ENCODE measurements at places on chromosomes 11 and 22.

DNA sequence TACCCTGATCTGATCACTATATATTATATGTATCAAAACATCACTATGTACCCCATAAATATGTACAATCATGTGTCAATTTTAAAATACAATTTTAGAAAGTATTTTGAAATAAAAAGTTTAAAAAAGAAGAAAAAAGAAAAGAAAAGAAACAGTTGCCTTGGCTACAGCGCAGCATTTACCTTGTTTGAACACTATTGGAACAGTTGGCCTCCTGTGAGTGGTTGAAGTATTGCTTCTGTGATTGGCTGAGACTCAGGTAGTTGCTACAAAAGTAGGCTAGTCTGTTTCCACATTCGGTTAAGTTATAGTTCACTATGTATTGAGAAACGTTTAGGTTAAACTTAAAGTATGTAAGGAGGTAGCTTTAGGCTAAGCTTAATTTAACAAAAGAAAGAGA lies 7.9 kb upstream of the DTX4 start:
- no peak for DNase-seq

DNA sequence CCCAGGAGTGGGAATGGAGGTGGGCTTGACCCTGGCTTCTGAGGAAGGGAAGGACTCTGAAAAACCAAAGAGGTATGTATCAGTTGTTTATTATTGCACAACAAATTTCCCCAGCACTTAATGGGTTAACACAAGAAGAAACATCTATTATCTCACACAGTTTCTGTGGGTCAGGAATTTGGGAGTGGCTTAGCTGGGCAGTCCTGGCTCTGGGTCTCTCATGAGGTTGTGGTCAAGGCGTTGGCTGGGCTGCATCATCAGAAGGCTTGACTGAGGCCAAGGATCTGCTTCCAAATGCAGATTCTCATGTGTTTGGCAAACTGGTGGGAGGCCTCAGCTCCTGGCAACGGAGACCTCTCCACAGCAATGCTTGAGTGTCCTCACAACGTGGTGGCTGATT lies 17.5 kb upstream of the SMIM38 start:
- DNase-seq = peak; percentile 72

DNA sequence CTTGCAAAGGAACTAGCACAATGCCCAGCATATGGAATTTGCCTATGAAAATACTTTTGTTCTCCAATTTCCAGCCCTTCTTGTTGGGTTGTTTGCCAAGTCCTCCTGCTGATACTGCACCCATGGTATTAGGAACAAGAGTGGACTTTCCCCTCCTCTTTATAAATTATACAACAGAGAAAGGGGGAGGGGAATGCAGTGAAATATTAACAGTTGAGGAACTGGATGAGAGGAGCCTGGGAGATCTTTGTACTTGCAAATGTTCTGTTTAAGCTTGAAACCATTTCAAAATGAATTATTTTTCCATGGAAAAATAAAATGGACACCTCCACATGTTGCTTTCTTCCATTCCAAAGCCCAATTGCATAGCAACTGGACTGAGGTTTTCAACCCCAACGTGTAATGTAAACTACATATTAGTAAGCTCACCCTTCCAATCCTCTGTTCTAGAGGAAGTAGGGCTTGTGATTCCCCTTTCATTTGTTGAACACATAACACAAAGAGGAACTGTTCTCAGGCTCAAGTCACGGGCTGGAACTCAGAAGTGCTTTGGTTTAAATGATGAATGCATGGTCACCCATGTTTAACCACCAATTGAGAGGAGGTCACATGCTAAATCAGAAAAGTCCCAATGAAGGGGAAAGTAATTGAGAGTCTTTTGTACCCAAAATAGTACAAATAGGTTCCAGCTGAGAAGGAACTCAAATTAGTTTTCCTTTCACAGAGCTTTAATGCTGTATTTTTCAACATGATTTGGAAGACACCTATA lies 66.2 kb upstream of the ZC3H12C start:
- no peak for DNase-seq

DNA sequence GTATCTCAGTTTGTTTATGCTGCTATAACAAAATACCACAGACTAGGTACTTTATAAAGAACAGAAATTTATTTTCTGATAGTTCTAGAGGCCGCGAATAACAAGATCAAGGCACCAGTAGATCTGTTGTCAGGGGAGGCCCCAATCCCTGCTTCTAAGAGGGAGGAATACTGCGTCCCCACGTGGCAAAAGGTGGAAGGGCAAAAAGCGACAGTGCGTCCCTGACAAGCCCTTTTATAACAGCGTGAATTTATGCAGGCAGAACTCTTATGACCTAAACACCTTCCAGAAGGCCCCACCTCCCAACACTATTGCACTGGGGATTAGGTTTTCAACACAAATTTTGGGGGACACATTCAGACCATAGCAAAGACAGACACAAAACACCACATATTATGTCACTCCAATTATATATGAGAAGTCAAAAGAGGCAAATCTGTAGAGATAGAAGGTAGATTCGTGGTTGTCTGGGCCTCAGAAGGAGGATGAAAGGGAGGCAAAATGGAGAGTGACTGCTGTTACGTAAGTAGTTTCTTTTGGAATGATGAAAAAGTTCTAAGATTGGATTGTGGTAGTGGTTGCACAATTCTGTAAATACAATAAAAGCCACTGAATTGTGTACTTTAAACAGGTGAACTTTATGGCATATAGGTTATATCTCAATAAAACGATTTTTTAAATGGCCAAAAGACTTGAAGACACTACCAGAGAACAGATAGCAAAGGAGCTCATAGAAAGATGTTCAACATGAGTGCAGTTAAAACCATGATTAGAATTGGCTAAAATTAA lies 30.1 kb upstream of the TNRC6B start:
- no peak for DNase-seq

GRCh38 chr22:33625959-33626358 lies 294.3 kb downstream of the LARGE1 start:
- no peak for DNase-seq

DNA sequence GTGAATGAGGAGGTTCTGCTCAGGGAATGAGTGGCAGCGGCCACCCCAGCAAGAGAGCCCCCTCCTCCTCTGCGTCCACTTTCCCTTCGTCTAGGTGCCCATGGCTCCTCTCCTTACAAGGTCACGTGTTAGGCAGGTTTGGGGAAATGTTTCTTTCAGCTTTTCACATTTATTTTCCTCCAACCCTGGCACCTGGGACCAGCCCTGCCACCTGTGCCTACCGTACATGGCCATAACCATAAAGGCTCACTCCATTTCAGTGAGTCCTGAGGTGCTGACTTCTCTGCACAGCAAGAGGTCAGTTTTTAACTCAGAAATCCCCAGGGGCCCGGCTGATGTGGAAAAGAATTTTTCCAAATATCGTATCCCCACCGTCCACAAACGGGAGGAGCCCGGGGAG lies 71.2 kb downstream of the FLI1 start:
- no peak for DNase-seq

DNA sequence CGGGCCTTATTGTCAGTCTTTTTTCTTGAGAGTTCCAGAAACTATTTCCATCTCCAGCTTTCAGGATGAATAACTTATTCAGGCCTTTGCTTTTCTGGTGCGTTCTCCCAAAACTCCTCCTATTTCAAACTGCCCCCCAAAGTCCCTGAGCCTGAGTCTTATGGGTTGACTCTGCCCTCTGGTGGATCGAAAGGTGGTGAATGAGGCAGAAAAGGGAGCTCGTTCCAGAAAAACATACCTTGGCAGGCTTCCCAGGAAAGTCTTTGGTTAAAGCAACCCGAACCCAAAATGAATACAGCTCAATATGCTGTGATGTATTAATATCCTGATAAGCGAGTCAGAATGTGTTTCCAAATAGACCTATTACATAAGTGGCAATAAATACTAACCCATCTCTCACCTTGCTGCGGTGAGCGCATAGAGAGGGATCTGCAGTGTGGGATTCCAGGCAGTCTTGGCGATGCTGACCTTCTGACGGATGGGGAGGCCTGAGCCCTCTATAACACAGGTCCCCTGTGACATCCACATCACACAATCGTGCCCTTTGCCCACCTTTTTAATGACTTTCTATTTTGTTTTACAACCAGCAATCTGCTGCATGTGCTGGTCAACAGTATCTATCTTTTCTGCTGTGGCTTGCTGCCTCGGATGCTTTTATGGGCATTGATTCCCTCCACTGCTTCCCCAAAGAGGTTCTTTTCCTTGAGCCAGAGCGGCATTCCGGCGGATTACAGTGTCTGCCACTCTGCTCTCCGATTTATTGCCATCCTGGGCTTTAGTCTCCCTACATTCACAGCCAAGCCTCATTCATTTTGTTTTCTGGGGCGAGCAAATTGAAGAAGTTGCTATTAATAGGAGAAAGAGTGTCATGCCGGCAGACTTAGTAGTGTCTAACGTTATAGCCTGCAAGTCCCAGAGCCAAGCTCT lies 756.8 kb downstream of the NTM start:
- DNase-seq = peak; percentile 95

- DNase-seq = no peak
Measured at GRCh38 chr11:108819957-108820356, 155.1 kb downstream of the DDX10 start.

DNA sequence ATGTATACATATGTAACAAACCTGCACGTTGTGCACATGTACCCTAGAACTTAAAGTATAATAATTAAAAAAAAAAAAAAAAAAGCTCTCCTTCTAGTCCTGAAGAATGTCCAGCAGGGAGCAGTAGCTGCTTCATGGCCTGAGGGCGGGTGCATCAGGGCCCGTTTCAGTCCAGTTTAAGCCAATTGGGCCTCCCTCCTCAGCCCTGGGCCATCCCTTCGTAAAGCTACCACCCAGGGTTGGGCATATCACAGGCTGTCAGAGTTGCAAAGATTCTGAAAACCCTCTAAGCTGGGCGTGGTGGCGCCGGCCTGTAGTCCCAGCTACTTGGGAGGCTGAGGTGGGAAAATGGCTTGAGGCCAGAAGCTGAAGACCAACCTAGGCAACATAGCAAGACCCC lies 5.4 kb downstream of the TMPRSS13 start:
- no peak for DNase-seq

GRCh38 chr11:36602135-36602534 lies 4.1 kb upstream of the RAG2 start:
- no peak for DNase-seq

- no peak for DNase-seq
Measured at GRCh38 chr22:47124961-47125360, 362.5 kb downstream of the TBC1D22A start.

DNA sequence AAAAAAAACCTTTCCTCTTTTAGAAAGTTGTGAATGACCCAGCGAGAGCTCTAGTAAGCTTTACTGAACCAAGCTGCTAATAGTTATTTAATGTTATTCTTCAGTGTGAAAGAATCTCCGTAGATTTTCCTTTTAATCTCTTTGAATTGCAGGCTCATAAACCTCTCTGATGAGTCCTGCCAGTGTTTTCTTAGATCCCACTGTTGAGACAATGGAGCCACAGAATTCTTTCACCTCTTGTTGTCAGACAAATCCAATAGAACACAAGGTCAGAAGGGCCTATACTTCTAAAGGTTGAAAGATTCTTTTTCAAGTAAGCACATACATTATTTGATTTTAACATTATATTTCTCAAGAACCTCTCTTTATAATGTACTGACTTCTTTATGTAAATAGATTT lies 52.2 kb downstream of the DNAJC24 start:
- DNase-seq = no peak

DNA sequence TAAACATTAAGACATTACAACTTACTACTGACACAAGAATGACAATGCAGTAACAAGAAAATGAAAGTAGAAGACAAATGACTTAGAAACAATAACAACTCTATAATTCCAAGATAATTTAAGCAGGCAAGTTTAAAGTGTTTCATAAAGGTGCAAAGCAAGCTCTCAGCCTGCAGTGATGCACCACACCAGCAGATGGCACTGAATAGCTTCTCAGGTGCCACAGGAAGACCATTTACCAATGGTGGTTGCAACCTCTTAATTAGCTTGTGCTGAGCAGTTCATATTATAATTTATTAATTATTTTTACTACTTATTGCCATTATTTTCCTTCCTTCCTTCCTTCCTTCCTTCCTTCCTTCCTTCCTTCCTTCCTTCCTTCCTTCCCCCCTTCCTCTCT lies 60.6 kb downstream of the NXPE2 start:
- peak; percentile 34 for DNase-seq

GRCh38 chr11:63042596-63042995 lies 27.0 kb upstream of the SLC22A8 start:
- no peak for DNase-seq

- no peak for DNase-seq
Measured at GRCh38 chr11:60905047-60905446, 1.3 kb downstream of the PRPF19 start.

- DNase-seq = no peak
Measured at GRCh38 chr22:44012591-44012990, 11.5 kb upstream of the PARVB start.

DNA sequence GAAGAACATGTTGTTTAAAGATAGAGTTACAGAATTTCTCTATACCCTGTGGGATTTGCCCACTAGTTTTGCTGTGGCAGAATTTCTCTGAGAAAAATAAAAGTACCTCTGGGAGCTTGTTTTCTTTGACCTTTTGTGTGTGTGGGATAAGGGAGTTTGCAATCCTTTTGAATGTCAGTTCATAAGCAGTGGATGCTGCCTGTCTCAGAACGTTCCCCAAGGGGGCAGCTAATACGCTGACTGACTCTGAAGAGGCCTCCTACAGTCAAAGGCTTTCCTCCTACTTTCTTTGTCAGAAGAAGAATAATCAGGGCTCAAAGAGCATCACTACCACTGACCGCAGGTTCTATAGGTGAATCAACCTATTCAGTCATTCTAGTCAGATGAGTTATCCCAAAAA lies 140.6 kb downstream of the AASDHPPT start:
- no peak for DNase-seq

DNA sequence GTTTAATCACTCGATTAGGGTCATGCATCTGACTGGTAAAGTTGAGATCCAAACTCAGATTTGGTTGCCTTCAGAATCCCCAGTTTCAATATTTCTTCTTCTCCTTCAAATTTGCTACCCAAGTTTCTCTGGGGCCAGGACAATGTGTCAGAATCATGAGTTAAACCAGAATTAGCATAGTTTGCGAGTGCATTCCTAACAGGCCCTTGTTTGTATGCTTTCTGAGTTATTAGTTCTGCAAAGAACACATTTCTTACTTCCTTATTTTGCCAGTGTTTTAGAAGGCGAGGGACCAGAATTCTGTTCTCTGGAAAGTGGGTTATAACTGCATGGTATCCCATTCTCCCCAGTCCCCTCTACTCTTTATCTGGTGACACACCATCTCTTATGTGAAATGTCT lies 112.0 kb downstream of the ARL14EP start:
- no peak for DNase-seq

DNA sequence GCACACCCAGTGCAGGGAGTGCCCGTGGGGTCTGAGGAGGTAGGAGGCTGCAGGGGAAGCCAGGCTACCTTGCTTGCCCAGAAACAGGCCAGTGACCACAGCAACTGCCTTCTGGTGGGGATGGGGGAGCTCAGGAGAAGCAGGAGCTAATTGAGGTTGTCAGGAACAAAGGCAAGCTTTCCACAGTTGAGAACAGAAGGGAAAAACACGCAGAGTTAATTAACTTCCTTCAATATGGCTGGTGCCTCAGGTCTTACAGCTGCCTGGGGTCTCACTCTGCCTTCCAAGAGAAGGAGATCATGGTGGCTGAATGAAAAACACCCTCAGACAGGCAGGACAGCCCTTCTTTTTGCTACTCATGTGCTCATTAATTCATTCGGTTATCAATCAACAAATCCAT lies 127.9 kb upstream of the SYT13 start:
- DNase-seq = no peak

GRCh38 chr22:43004362-43005035 lies 10.4 kb downstream of the PACSIN2 start:
- no peak for DNase-seq

- no peak for DNase-seq
Measured at GRCh38 chr11:132933703-132934102, 598.6 kb downstream of the OPCML start.

Data from LHCN-M2 (cell line).